T-helper 2 cell (primary cell): ENCODE measurements at places on chromosomes 3 and 15.

DNA sequence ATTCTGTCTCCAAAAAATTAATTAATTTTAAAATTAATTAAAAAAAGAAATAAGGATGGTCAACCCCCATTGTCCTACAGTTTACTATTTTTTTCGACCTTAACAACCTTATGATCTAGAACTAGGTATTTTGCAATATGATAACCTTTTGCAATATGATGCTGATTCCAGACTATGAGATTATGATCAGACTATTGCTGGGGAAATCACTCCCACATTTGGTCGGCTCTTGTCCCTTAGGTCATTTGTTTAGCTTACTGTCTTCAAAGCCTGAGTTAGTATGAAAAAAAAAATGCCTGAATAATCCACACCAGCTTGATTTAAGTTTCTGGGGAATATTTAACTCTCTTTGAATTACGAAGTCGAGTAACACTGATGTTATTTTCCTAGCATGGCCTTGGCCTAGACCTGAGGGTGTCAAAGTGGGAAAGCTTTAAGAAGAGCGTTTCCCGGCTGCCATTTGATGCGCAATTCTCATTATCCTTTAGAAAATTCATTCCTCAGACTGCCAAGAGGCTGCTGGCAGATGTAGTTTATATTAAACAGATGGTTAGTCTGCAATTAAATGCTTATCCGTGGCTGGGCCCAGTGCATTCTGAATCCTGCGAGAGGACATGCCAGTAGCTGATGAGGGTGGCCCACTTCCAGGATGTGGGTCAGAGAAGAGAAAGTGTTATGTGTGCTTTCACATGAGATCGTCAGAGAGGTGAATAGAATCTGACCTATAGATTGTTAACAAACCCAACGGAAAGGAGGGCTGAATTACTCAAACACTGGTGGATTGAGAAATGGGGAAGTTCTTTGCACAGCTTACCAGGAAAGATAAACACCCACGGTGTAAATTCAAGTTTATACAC is 496.0 kb upstream of the THBS1 start:
- DNase-seq, result no peak

GRCh38 chr3:197022405-197023231 is 7.0 kb downstream of the MELTF start:
- DNase-seq, result no peak

GRCh38 chr3:42742259-42742658 is 30.8 kb downstream of the CCDC13 start:
- DNase-seq, result no peak

DNA sequence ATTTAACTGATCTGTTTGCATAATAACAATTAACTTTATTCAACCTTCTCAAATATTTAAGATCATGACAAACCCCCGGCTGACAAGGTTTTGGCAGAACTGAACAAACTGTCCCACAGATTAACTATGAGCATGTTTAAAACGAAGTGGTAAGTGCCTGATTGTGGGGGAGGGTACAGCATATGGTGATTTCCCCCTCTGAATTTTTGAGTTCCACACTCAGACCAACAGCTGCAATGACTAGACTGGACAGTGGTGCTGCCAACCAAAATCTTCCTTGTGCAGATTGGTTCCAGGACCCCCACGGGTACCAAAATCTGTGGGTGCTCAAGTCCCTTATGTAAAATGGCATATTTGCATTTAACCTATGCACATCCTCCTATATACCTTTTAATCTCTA is 449.5 kb downstream of the SHQ1 start:
- no peak for DNase-seq

DNA sequence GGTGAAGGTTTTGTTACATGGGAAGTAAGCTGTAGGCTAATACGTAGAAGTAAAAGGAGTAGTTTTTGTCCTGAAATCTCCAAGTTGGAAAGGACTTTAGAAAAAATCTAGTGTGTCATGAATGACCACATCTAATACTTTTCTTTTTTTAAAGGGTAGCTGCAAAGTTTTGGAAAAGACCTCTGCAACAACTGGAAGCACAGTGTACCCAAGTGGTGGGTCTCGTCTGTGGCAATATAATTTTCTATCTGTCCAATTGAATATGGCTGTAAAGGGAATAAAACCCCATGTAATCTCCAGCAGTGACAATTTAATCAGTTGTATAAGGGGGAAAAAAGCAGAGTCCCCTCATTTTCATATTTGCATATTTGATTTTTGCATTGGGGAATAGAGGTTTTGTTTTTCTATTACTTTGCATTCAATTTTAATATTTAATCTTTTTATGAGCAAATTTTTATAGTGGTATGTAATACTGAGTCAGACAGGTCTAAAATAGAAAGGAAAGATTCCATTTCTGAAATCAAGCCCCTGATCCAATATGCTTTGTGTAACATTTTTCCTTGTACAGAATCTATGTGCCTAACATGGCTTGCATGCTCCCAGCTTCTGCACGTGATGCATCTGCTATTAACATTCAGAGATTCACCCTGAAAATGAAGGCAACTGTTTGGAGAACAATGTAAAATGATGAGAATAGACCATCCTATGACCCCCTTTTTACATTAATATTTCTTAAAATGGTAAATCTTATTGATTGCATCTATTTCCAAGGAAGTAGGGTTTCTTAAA is 531.4 kb downstream of the ZIC1 start:
- no peak for DNase-seq

- no peak for DNase-seq
These were observed 6.0 kb upstream of the HACD2 start for GRCh38 chr3:123590685-123591450.

DNA sequence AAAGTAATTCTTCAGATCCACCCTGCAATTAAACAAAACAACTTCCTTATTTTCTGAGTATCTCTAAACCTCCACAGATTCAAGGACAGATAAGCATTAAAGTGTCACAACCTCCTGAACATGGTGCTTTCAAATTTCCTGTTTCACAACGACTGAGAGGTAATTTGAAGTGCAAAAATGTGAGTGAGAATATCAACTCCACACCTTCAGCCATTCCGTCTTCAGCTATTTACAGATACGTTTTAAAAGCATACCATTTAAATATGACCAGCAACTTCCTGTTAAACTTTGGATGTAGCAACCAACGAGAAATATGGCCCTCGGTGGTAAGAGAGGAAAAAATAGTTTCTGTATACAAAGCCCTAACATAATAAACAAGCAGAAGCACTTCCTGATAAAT is 32.1 kb upstream of the PCSK6 start:
- peak; percentile 19 for DNase-seq

- DNase-seq, result no peak
These were observed 832.9 kb upstream of the CFAP20DC start for GRCh38 chr3:59882746-59883145.

- DNase-seq, result no peak
These were observed 8.9 kb downstream of the PARP14 start for GRCh38 chr3:122689587-122689986.

DNA sequence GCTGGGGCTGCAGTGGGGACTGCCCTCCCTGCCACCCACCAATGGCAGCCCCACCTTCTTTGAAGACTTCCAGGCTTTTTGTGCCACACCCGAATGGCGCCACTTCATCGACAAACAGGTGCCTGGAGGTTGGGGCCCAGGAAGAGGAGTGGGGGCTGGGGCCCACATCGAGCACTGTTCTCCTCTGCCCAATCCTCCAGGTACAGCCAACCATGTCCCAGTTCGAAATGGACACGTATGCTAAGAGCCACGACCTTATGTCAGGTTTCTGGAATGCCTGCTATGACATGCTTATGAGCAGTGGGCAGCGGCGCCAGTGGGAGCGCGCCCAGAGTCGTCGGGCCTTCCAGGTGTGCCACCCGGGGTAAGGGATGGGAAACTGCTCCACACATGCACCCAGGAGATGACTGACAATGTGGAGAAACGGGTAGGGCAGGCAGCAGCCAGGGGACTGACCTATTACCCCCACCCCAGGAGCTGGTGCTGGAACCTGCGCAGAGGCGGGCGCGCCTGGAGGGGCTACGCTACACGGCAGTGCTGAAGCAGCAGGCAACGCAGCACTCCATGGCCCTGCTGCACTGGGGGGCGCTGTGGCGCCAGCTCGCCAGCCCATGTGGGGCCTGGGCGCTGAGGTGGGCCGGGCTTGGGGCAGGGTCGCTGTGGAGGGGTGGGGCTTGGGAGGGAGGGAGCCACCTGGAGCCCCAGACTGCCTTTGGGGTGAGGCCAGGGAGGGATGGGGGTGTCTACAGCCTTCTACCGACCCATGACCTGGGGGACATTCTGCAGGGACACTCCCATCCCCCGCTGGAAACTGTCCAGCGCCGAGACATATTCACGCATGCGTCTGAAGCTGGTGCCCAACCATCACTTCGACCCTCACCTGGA is 22.9 kb downstream of the NBEAL2 start:
- peak; percentile 8 for DNase-seq

DNA sequence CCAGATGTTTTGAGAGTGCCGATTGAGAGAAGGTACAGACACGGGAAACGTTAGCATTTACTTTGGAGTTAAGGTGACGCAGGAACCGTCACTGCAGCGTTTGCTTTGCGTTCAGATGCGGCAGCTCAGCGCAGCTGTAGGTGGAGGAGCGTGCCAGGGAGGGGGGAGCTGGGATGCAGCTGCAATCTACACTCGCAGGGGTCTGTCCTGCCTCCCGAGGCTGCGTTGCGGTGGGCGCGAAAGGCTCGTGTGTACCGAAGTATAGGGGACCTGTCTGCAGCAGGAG is 425 bp upstream of the FYTTD1 start:
- peak; percentile 85 for DNase-seq

DNA sequence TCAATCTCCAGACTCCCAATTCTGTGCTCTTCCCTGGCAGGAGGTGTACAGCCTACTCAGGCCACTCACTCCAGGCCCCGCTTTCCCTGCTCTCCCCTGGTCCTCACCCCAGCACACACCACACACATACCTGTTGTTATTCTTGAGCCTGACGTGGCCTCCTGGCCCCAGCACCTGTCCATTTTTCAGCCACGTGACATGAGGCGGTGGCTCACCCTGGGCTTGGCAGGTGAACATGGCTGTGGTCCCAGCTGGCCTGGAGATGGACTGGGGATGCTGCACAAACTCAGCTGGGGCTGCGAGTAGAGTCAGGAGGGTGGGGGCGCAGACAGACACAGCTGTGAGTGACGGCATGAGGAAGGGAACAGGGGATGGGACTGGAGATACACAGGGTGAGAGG is 27.3 kb downstream of the RNU5B-1 start:
- DNase-seq, result no peak

GRCh38 chr3:60630953-60631352 is 620.3 kb downstream of the FHIT start:
- no peak for DNase-seq

- no peak for DNase-seq
These were observed 100.1 kb upstream of the SLC2A2 start for GRCh38 chr3:171126478-171127209.

GRCh38 chr15:88714782-88715372 is 76.1 kb downstream of the ISG20 start:
- no peak for DNase-seq

DNA sequence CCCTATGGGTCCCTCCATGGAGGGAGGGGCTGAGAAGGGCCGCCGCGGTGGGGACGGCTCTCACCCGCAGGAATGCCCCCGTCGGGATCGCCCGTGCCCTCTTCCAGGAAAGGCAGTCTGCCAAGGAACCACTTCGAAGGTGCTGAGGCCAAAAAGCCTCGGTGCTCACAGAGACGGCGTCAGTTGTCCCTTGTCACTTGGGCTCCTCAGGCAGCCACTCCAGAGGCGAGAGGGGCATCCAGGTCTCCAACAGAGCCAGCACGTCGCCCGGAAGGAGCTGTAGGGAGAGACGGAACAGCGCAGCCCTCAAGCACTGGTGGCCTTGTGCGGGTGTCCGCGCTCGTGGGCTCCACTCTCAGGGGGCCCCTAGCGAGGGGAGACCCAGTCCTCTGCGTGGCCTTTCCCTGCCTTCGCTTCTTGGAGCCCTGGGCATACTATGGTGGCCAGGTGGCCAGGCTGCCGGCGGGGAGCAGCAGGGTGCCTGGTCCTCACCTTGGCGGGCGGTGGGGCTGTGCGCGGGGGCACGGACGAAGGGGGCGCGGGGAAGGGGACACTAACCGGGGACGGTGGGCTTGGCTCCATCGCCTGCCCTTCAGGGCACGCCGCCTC is 994 bp downstream of the MESP1 start:
- DNase-seq, result no peak

DNA sequence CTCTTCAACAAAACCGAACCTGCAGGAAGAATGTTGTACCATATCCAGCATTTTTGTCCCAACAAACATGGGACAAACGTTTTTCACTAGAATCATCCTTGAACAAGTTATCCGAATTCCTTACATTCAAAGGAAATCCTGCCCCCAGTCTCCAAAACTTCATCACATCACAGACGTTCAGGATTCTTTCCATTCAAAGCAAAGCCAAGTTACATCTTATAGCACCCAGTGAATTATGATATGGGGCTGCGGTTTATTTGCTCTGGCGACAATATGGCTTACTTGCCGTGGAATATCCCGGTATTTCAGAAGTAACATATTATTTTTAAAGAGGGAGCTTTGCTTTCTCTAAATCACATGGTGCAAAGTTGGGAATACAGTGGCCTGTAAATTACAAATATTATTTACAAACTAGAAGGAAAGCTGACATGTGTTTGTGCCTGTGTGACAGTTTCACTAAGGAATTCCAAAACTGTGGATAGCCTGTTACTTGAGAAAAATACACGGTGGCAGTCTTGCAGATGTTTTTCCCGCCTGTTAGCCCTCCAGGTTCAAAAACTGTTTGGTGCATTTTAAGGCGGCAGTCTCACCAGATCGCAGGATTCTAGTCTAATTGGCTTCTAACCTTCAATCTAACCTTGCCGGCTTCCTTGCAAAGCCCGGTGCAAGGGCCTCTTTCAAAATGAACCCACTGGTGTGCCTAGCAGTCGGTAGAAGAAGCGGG is 736 bp upstream of the MBNL1 start:
- DNase-seq, result no peak

DNA sequence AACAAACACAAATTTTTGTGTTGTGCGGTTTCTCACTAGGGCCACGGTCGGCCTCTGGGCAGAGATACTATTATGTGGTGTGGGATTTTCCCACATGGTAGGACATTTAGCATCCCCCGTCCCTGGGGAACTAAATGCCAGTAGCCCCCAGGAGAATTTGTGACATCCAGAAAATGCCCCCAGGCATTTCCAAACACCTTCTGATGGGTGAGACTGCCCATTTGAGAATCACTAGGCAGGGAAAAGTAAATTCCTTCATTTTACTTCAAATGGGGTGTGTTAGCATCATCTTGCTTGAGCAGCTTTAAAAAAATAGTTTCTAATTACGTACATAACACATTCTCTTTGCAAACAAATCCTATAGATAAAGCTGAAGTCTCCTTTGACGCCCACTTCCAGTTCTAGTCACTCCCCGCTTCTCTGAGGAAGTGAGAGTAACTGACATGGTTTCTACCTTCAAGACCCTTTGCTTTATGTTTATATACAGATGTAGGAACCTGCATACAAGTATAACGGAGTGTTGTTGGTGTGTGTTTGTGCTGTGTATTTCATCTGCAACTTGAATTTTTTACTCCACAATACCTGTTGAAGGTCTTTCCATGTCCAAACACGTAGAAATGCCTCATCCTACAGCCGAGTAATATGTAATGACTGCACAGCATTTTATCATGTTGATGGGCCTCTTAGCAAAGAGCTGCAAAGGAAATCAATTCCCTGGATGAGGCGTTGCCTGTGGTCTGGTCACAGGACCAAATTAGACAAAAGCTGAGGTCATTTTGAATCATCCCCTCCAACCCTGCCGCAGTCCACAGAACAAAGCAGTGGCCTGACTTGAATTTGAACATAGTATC is 31.4 kb upstream of the ZBTB38 start:
- no peak for DNase-seq
